Muscle of back (tissue), 13 donors: ENCODE measurements at places on chromosomes 5 and 9. TPM values are rescaled to one million over a fixed set of nuclear protein-coding genes. Genes with fewer than 3 reads are reported as not detected.
A peak's percentile ranks its signal among the peaks of the same experiment; 100 is the strongest.

The PAEP gene
- polyA plus RNA-seq: not detected

The ZNF366 gene
- 2.3 TPM for polyA plus RNA-seq

The PTGS1 gene
- 7.4 TPM for polyA plus RNA-seq

The SPARC gene
- 5,696 TPM for polyA plus RNA-seq

The LCP2 gene
- polyA plus RNA-seq: 16.6 TPM

The GPX8 gene
- 81.5 TPM for polyA plus RNA-seq

The SELENOP gene
- 146 TPM for polyA plus RNA-seq

The RAB24 gene
- polyA plus RNA-seq: 18.1 TPM

The SPATA31D4 gene
- polyA plus RNA-seq: not detected

The NCS1 gene
- 44.1 TPM for polyA plus RNA-seq

The GRIN1 gene
- polyA plus RNA-seq: not detected

DNA sequence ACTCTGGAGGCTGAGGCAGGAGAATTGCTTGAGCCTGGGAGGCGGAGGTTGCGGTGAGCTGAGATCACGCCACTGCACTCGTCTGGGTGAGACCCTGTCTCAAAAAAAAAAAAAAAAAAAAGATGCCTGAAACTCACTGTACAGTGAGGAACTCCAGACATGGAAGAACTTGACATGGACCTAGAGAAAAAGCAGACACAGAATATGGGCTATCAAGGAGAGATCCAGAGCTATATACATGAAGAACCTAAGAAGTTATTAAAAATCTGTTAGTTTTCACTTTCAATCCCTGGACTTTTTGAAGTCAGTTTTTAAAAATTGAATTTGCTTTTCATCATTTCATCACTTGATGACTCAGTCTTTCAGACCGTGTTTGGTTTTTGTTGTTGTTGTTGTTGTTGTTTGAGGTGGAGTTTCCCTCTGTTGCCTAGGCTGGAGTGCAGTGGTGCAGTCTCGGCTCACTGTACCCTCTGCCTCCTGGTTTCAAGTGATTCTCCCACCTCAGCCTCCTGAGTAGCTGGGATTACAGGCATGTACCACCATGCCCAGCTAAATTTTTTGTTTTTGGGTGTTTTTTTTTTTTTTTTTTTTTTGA, 20.3 kb downstream of the PAIP2 start:
- DNase-seq: no peak

DNA sequence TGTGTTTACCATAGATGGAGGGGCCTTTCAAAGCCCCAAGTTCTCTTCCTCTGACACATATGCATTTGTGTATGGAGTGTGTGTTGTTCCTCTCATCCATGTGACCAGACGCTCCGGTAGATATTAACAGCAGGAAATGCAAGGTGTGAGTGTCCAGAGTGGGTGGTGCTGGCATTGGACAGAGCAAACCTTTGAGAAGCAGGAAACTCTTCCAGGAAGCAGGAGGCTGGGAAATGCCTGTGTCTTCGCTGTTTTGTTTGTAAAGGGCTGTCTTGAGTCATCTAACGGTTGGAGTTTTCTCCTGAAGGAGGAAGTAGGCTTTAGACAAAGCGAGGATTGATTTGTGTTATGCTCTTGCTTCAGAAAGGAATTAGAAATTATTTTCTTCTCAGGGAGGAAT, 370.9 kb downstream of the PLK2 start:
- DNase-seq: no peak

DNA sequence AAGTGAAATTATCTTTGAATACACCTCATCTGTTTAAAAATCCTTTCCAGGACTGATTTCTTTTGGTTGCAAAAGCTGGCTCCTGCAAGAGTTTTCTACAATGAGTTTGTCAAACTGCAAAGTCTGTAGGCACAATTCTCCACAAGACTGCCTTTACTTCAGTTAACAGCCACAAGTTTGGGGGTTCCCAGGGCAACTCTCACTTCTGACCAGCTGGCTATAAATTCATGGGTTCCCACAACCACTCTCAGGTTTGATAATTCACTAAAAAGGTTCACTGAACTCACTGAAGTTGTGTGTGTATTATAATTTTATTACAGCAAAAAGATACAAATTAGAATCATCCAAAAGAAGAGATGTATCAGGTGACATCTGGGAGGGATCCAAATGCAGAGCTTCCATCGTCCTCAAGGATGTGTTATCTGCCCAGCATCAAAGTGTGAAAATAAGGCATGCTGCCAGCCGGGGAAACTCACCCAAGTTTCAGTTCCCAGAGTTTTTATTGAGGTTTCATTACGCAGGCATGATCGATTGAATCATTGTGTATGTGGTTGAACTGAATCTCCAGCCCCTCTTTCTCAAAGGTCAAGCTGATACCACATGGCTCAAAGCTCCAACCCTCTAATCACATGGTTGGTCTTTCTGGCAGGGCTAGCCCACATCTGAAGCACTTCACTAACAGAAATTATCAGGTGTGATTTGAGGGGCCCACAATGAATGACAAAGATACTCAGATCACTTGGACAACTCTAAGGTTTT, 19.0 kb upstream of the PSIP1 start:
- no peak for DNase-seq

DNA sequence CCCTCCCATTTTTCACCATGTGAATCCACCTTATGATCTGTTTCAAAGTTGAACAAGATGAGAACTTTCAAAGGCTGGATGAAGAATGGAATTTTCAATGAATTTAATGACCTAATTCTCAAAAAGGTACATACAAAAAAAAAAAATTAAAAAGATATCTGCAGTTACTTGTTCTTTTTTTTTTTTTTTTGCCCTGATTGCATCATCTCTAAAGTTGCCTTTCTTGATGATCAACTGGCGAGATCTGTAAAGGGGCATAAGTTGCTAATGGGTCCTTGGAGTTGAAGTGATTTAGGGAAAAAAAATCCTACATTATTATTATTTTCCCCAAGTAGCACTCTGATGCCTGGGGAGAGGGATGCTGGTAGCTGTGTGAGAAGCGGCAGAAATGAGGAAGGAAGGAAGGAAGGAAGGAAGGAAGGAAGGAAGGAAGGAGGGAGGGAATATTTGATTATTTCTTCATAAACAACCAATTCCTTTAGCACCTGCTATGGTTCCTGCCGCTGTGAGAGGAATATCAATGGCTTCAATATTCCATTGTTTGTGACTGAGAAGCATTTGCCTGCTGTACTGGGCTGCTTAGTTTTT, 48.8 kb upstream of the CD180 start:
- DNase-seq: no peak

DNA sequence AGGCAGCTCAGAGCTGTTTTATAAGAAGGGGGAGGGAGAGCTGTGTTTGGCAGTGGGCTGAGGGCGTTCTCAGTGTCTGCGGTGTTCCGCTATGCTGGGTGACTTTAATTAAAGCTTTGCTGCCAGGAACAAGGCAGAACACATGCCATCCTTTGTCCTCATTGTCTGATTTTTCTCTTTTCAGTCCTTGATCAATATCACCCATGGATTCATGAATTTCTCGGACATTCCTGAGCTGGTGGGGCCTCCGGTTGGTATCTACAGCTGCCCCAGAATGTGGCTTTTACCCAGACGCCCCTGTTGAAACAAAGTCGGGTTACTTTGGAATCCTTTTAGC, 66.5 kb upstream of the TGFBR1 start:
- DNase-seq: no peak

GRCh38 chr9:133572821-133573361, 36.3 kb downstream of the FAM163B start:
- peak; percentile 72 for DNase-seq

- DNase-seq: no peak
Observed at GRCh38 chr5:112634166-112634565, 103.5 kb upstream of the APC start.

GRCh38 chr9:95458666-95459065, 58.1 kb downstream of the PTCH1 start:
- DNase-seq: peak; percentile 29

GRCh38 chr9:76321195-76321828, 72.9 kb downstream of the RFK start:
- DNase-seq: no peak

GRCh38 chr5:29983528-29984155, 1209.8 kb upstream of the CDH6 start:
- no peak for DNase-seq

GRCh38 chr9:95029288-95029687, 288.2 kb downstream of the FANCC start:
- no peak for DNase-seq

DNA sequence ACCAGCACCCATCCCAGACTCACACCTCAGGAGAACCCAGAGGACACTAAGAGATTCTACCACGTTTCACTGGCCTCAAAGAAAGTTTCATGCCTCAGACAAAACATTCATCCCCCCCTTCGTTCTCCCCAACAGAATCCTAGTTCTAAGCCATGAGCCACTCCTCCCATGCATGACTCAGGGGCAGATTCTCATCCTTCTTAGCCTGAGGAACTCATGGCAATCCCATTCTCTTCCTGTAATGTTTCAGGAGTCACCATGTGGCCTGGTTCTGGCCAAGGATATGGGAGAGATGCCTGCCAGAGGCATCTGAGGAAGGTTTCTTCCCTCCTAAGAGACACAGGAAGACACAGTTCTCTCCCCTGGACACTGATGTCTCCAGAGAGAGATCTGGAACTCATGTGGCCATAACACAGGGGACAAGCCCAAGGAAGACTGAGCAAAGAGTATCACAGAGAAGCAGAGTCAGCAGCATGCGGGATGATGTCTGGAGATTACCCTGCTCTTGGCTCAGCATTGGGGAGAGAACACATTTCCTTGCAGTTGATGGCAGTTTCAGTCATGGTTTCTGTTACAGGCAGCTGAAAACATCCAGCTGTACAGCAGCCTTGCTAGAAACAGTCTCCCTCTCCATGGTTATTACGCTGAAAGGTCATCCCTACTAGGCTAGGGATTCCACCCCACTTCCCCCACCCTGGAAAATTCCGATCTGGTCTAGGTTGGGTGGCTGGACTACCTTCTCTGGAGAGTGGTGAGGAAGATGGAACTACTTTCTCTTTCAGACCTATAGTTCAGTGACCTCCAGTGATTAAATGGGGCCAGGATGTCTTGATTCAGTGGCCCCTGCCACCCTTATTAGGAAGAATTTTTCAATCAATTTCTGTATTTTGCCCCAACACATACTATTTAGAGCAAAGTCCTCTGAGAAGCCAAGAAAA, 115.4 kb downstream of the ZNF608 start:
- no peak for DNase-seq

GRCh38 chr5:77015938-77016569, 14.2 kb upstream of the AGGF1 start:
- DNase-seq: peak; percentile 26

- DNase-seq: no peak
Observed at GRCh38 chr9:70883963-70884793, 237.2 kb downstream of the TRPM3 start.

DNA sequence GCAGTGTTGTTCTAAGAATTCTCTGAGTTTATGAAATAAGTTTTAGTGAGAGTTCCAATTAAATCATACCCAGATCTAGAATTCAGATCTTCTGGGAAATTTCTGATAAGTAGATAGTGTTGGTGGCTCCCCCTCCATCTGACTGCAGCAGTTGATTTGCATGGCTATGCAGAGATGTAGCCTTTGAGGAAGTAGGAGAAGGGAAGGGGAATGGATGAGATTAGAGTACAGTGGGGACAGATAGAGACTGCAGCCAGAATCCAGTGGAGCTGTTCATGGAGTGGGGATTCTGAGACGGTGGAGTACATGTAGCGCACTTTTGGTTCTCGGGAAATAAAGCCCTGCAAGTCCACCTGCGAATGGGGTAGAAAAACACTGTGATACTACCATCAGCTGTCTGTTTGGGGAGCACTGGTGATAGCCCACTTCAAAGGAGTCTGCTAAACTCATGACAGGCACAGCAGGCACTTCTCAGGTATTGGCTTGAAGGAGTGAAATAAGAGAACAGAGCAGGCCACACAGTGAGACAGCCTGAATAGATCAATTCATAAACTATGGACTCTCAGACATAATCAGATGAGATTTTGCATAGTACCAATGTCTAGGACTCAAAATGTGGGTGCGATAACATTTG, 96.8 kb downstream of the ALDH1A1 start:
- no peak for DNase-seq

- DNase-seq: no peak
Observed at GRCh38 chr9:109972026-109972882, 192.3 kb downstream of the PALM2AKAP2 start.

GRCh38 chr9:72958485-72959281, 5.8 kb upstream of the ALDH1A1 start:
- DNase-seq: no peak

DNA sequence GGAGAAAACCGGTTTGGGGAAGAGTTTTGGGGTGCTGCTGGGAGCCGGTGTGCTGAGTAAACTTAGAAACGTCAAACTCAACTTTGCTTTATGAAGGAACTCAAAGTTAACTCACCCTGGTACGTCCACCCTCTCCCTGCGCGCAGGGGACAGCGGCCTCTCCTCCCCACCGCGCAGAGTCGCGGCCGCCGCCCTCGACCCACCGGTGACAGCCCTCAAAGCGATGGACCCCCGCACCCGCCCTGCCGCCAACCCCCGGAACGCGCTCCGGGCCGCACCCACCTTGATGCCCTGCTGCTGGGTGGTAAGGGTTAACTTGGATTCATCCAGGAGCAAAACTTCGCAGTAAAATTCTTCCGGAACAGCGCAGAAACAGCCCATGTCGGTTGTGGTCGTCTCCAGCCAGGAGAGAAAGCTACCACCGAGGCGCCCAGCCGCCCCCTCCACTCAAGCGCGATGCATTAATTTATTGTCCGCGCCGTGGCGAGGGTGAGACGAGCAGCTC, 366 bp downstream of the EPB41L4A start:
- DNase-seq: no peak

- no peak for DNase-seq
Observed at GRCh38 chr5:87074934-87075541, 192.6 kb upstream of the RASA1 start.

GRCh38 chr5:143349177-143349576, 54.3 kb downstream of the NR3C1 start:
- DNase-seq: no peak
